ENCODE measurements at places on chromosomes 16 and 17. TPM values are rescaled to one million over a fixed set of nuclear protein-coding genes. Genes with fewer than 3 reads are reported as not detected.

ZG16B gene
- polyA plus RNA-seq: 1.5 TPM

GRCh38 chr16:13012601-13013000 is 111.2 kb downstream of the SHISA9 start:
- DNase-seq: no peak

LPO gene
- polyA plus RNA-seq: 0.09 TPM

- DNase-seq: no peak
Measured at GRCh38 chr17:75073618-75074047, 14.1 kb upstream of the SLC16A5 start.

DNA sequence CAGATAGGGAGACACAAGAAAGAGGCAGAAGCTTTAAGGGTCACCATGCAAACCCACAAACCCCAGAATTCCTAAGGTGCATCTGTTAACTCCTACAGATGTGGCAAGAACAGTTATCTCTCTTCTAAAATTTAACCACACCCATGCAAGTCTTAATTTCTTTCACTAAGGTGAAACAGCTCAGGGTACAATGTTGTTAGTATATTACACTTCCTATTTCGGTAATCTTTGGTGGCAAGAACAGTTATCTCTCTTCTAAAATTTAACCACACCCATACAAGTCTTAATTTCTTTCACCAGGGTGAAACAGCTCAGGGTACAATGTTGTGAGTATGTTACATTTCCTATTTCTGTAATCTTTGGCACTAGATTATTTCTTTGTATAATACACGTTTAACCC is 6.6 kb downstream of the CCL23 start:
- no peak for DNase-seq

ARL5C gene
- polyA plus RNA-seq: not detected

ERCC4 gene
- 25.2 TPM for polyA plus RNA-seq

DNA sequence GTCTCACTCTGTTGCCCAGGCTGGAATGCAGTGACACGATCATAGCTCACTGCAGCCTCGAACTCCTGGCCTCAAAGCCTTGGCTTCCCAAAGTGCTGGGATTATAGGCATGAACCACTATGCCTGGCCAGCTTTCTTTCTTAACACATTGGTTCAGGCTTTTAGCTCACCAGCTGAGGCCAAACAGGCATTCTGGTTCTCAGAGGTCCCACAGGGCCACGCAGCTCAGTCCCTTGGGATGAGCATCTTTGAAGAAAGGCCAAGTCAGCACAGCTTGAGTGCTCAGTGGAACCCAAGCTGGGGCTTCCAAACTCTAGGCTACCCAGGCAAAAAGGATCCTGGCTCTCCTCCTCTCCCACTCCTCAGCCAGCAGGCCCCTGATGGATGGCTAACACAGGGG is 2.5 kb downstream of the PIK3R5 start:
- no peak for DNase-seq

GRCh38 chr17:63405741-63406261 is 40.3 kb downstream of the CYB561 start:
- peak; percentile 27 for DNase-seq

- no peak for DNase-seq
Measured at GRCh38 chr17:17243163-17243562, 6.2 kb upstream of the FLCN start.

- DNase-seq: no peak
Measured at GRCh38 chr16:48408688-48409087, 23.5 kb upstream of the SIAH1 start.

RASL10B gene
- not detected for polyA plus RNA-seq

DNA sequence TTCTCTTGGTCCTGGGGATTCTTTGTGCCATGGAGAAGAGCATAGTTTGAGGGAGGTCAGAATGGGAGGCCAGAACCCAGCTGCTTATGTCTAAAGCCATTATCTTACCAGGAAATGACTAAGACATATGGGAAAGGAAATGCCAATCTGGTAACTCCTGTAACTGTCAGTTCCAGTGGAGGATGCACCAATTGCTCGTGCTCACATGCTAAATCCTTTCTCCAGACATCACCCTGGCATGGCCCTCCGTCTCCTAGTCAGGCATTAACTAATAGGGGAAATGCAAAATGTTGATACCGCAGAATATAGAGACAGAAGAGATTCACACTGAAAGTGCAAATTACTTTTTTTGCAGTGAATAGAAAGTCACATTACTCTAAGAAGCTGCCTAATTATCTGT is 255.6 kb upstream of the HSBP1 start:
- no peak for DNase-seq

Measured in immature natural killer cell (primary cell).